ENCODE measurements at places on chromosomes 11 and 22.

DNA sequence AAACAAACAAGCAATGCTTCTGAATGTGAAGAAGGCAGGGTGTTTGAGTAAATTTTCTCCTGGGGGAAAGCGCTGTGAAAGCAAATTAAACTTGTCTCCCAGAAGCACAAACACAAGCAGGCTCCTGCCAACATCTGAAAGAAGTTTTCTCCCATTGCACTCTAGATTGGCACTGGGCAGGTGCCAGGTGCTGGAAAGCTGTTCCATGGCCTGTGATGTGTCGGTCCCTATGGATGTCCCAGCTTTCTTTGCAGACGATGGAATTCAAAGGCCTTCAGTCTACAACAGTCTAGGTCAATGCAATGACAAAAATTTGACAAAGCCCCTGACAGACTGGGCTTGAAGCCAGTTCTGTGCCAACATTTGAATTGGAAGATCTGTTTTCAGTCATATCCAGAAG is 246.1 kb upstream of the NARS2 start:
- DNase-seq, result no peak

- no peak for DNase-seq
These were observed 1.0 kb downstream of the TMEM151A start for GRCh38 chr11:66292543-66293332.

GRCh38 chr22:17047656-17048055 is 37.1 kb upstream of the IL17RA start:
- DNase-seq, result no peak

DNA sequence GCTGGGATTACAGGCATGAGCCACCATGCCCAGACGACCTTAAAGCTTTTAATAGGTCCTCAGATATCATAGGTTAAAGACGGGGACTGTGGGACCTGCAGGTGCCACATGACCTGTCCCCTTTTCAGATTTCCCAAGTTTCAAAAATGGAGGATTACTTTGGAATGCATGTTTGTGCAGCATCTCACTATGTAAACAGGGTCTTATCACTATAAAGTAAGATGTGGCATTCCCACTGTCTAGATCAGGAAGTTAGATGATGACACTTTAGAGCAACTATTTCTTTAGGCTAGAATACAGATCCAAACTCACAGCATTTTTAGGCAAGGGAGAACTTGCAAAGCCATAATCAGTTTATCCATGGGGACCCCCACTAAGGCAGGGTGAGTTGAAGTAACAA is 92.8 kb downstream of the USP35 start:
- DNase-seq, result no peak

GRCh38 chr11:23759489-23759888 is 737.4 kb upstream of the LUZP2 start:
- no peak for DNase-seq

DNA sequence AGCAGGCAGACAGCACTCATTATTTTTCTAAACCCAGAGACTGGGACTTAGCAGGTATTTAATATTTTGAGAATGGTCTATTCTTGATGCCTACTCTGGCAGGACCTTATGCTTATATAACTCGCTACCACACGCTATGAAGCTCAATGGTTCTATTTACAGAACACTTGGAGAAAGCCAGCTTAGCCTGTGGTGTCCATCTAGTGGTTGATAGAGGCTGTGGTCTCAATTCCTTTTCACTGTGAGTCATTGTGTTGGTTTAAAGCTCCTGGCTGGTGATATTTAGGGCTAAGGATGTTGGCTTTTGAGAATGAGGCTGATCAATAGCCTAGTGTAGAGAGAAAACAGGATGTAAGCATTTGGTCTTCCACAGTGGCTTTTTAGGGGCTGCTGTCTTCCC is 206.4 kb downstream of the DBX1 start:
- DNase-seq, result peak; percentile 94

- no peak for DNase-seq
These were observed 627.8 kb upstream of the ANO5 start for GRCh38 chr11:21564833-21565682.

DNA sequence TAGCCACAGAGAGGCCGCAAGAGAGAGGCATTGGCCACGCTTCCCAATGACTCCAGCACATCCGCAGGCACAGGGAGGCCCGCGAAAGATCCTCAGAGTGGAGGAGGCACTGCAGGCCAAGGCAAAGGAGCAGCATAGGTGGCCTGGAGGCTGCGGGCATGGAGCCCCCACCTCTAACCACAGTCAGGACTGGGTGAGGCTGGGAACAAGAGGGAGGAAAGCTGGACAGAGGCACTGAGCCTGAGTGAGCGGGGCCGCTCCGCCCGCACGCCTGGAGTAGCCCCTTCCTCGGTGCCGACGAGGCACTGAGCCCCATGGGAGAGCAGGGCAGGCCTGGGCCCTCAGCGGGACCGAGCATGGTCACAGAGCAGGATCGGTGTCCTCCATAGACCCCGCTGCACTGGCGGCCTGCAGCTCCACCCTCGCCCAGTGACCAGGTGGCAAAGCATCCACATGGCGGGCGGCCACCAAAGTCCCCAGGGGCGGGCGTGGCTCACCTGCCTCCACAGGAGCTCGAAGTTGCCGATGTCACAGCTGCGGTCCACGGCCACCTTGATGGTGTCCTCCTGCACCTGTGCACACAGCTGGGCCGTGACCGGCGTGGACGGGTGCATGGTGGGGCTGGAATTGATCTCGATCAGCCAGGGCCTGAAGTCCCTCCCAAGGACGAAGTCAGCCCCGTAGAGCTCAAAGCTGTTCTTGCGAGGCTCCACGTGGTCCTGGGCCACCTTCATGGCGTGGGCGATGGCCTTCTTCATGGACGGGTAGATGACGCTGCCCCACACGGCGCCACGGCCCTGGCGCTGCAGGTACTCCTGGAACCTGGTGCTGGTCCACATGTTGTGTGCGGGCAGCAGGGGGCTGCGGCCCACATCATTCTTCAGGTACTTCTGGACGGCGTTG is 18.9 kb upstream of the IL17REL start:
- DNase-seq, result no peak

DNA sequence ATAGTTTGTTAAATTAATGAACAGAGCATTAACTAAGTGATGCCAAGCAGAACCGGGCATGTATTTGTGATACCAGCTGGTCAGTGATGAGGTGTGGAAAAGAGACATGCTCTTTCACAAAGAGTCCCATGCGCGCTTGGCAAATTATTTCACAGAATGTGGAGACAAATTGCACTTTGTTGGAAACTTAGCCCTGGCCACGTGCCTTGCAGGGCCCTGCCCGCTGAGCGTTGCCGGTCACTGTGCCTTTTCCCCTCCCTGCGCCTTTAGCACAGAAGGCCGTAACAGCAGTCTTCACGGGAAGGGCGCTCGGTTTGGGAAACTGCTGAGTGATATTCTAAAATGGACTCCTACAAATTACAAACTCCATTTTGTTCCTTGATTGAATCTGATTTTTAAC is 235.9 kb downstream of the TBC1D22A start:
- DNase-seq, result no peak

GRCh38 chr11:115418626-115419025 is 85.6 kb downstream of the CADM1 start:
- no peak for DNase-seq

DNA sequence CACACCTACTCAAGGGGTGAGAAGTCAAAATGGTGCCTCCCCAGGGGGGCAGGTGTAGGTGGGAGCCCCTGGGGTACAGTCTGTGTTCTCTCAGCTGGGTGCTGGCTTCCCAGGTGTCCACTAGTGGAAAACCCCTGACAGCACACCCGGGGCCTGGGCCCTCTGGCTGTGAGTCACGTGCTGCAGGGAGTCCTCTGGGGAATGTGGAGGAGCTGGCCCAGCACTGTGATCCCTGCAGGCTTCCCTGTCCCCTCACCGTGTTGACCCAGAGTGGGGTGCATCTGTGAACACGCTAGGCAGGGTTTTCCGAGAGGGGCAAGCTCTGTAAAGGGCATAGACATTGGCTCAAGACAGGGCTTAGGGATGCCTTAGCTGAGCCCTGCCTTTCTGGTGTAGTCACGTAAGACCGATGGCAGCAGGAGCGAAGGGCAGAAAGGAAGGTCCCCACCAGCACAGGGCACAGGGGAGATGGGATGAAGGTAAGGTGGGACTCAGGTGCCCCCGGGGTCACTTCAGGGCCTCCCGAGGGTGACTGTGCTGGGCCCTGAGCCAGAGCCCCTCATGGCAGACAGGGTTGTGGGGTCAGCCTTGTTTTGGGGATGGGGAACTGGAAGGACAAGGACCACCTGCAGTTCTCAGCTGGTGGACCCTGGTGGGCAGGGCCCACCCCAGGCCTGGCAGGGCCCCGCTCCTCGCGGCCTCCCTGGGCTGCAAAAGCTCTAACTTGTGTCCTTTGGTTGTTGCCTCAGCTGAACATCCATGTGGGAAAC is 14.1 kb downstream of the DERL3 start:
- no peak for DNase-seq

- no peak for DNase-seq
These were observed 4.2 kb downstream of the CDKN1C start for GRCh38 chr11:2881076-2881980.

GRCh38 chr11:66002648-66003225 is 434 bp downstream of the BANF1 start:
- DNase-seq, result peak; percentile 38

DNA sequence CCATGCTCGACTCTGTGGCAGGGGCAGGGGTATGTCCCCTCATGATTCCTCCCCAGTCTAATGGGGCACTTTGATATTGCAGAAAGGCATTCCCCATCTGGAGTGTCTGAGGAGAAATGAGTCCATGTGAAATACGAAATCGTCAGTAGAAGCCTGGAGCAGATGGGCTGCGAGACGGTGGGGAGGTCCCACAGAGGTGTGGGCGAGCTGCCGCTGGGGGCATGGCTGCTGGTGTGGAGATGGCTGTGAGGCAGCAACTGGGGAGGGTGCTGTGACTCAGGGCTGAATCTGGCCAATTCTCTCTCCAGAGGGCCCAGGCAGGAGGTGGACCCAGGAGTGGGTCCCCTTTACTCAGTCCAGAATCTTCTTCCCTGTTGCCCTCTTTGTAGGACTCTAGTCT is 11.2 kb downstream of the KCTD21 start:
- no peak for DNase-seq

DNA sequence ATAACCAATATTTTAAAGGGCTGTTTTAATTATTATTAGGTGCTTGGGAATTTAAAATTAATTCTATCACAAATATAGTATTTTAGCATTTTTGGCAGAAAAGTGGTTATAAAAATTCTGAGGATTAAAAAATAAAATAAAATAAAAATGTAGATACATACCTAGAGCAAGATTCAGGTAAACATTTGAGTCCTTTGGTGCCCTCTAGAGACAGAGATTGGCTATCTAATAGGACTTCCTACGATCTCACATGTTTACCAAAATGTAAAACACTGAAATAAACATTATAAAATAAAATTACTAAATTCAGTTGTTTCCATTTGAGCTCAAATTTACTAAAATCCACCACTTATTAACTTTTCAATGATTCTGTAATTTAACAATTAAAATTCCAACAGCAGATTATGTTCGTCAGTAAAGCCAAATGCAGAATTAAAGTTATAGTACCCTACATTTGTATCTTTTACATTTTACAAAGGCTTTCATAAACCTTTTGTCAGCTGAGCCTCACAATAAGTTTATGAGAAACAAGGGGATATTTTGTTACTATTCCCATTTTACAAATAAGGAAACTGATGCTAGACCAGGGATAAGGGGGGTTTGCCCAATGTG is 27.7 kb downstream of the SLC36A4 start:
- peak; percentile 47 for DNase-seq

All from astrocyte of the spinal cord (primary cell).